IMR-90 (cell line): ENCODE measurements at places on chromosomes 4 and X. TPM values are rescaled to one million over a fixed set of nuclear protein-coding genes. Genes with fewer than 3 reads are reported as not detected.

DNA sequence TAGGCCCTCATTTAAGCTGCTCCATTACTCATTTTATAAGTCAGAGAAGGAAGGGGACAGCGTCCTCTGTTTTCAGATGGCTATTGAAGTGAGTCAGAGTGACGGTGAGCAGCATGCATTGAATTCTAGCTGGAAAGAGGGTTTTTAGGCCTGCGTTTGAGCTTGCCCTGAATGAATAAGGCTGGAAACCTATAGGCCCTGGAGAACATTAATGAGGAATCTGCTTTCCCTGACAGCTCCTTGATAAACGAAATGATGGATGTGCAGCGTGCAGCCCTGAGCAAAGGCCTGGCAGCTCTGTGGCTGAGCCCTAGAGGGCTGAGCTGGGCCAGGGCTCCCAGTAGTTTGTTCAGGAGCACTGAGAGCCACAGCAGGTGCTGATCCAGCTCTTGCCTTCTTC, 33.4 kb downstream of the TBL1X start:
- peak; percentile 52 for DNase-seq

- DNase-seq = no peak
Observed at GRCh38 chr4:55447108-55447708, 51.5 kb downstream of the TMEM165 start.

GRCh38 chr4:124954046-124954445, 241.5 kb upstream of the ANKRD50 start:
- DNase-seq = no peak

DNA sequence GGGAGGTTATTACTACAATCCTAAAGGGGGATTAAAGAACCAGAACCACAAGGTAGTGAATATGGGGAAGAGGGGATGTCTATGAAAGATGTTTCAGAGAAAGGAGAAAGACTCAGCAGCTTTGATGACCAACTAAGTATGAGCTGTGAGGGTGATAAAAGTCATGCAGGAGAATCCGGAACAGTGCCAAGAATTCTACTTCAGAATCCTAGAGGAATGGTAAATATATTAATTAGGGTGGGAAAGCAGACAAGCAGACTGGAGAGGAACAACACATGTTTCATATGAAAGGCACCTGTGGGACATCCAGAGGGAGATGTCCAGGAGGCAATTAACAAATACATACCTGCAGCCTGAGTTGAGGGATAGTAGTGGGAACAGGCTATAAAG, 642.2 kb upstream of the DIPK2B start:
- DNase-seq = no peak

GRCh38 chrX:13109817-13110216, 65.4 kb upstream of the FAM9C start:
- peak; percentile 61 for DNase-seq

DNA sequence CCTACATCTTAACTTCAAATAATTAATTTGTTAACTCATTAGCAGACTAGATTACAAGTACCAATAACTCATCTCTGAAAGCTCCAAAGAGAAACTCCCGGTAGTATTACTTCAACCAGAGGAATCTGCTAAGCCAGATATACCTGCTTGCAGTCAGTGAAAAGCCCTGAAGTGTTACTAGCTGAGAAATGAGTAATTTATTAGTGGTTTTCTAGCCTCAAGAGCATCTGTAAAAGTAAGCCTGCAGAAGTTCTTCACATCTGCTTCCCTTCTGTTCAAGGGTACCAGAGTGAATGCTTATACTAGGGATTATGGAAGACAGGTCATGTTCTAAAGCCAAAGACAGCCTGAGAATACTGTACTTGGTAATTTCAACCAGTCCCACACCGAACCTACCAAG, 34.7 kb downstream of the IRS4 start:
- no peak for DNase-seq

DNA sequence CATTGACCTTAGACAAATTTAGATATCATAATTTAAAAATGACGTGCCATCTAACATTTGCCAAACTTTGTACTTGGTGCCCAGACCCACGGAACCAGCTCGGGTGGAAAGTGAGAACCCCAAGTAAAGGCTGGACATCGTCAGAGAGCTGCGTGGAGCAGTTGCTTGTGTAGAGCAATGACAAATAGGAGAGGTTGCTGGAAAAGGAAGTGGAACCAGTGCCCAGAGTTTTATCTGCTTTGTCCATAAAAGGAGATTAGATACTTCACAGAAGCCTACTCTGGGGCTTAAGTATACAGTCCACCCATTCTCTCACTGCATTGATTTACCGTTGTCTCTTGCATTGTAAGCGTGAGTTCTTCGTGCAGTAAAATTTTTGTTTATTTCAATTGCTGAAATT, 5.4 kb upstream of the TBC1D1 start:
- DNase-seq = peak; percentile 43

DNA sequence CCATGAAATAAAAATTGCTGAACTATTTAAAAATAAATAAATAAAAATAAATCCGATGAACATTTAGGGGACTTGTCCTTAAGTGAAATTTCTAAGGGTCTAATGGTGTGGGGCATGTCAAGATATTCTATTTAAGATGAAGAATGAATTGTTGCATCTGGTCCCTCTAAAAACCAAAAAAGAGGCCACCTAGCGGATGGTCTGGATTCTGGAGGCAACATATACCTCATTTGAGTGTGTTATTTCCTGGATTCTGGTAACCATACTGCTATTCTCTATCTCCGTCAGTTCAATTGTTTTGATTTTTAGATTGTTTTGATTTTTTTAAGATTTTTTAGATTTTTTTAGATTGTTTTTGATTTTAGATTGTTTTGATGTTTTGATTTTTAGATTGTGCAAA, 28.3 kb downstream of the AGTR2 start:
- DNase-seq = no peak

GRCh38 chr4:167956676-167957075, 135.7 kb upstream of the ANXA10 start:
- DNase-seq = peak; percentile 12

The TMPRSS11B gene
- polyA plus RNA-seq = not detected in 2 replicates

The FREM3 gene
- polyA plus RNA-seq = not detected in 2 replicates

The TCEAL4 gene
- polyA plus RNA-seq = 27.3 and 31.9 TPM in 2 replicates

The CT45A9 gene
- not detected in 2 replicates for polyA plus RNA-seq

The CCDC120 gene
- 2.0 and 2.2 TPM in 2 replicates for polyA plus RNA-seq

The MTTP gene
- polyA plus RNA-seq = 0.03 TPM in 1 of 2 replicates, not detected in the other

The PAK3 gene
- polyA plus RNA-seq = 0.19 and 0.22 TPM in 2 replicates
